Left cardiac atrium (tissue), 4 donors: ENCODE measurements at places on chromosomes 3 and 15. TPM values are rescaled to one million over a fixed set of nuclear protein-coding genes. Genes with fewer than 3 reads are reported as not detected.

Gene MOBP
- total RNA-seq = 0.10 TPM

Gene RARB
- 12.1 TPM for total RNA-seq

Gene CDHR4
- total RNA-seq = 0.24 TPM

Gene TEX55
- total RNA-seq = not detected

Gene STRA6
- total RNA-seq = not detected

Gene TRANK1
- 12.1 TPM for total RNA-seq

Gene PPP1R14D
- total RNA-seq = not detected

Gene DNAJB11
- 52.8 TPM for total RNA-seq

Gene DISP2
- total RNA-seq = 6.5 TPM

Gene SEMA7A
- total RNA-seq = 1.9 TPM

Gene CPB1
- total RNA-seq = 0.41 TPM

Gene VPS8
- total RNA-seq = 29.1 TPM

Gene GTF2E1
- total RNA-seq = 13.7 TPM

Gene PCOLCE2
- 126 TPM for total RNA-seq

Gene CSPG4
- 27.6 TPM for total RNA-seq

Gene SERINC4
- total RNA-seq = 0.18 TPM

Gene GOLGA8G
- total RNA-seq = not detected

Gene SLC28A1
- 0.13 TPM for total RNA-seq

Gene GPX1
- 235 TPM for total RNA-seq

Gene RSL24D1
- total RNA-seq = 43.7 TPM

Gene APOD
- 256 TPM for total RNA-seq

Gene CHDH
- 6.6 TPM for total RNA-seq

Gene PLA2G4D
- not detected for total RNA-seq

Gene CCR1
- total RNA-seq = 9.2 TPM

Gene TLR9
- 0.29 TPM for total RNA-seq

Gene GREM1
- total RNA-seq = 2.6 TPM

Gene ZPLD1
- total RNA-seq = not detected

Gene ANKRD34C
- total RNA-seq = not detected

Gene CPN2
- not detected for total RNA-seq

Gene SNRK
- 29.3 TPM for total RNA-seq

Gene LCTL
- total RNA-seq = not detected

Gene STOML1
- 21.1 TPM for total RNA-seq

Gene HHLA2
- total RNA-seq = not detected

Gene CEMIP
- total RNA-seq = 0.44 TPM

Gene GAP43
- total RNA-seq = 1.4 TPM

Gene NKTR
- total RNA-seq = 26.5 TPM

Gene PLCB2
- 8.4 TPM for total RNA-seq

Gene CLDN18
- 47.9 TPM for total RNA-seq

Gene KLHL40
- total RNA-seq = 0.86 TPM

Gene ISLR
- 22.8 TPM for total RNA-seq

Gene CLSTN2
- total RNA-seq = 22.9 TPM

Gene ITIH3
- total RNA-seq = 0.55 TPM

Gene NR2E3
- total RNA-seq = not detected

Gene GRAMD2A
- total RNA-seq = not detected

Gene EPB42
- 2.3 TPM for total RNA-seq
